ENCODE measurements at places on chromosomes 7 and 10. TPM values are rescaled to one million over a fixed set of nuclear protein-coding genes. Genes with fewer than 3 reads are reported as not detected.

Gene STEAP4
- not detected for polyA plus RNA-seq

Gene PAPOLB
- polyA plus RNA-seq = not detected

Gene FFAR4
- polyA plus RNA-seq = not detected

Gene PRSS58
- not detected for polyA plus RNA-seq

Gene C10orf67
- 0.31 TPM for polyA plus RNA-seq

Gene CUL2
- polyA plus RNA-seq = 23.6 TPM

Gene SLC13A1
- polyA plus RNA-seq = not detected

Gene NPTX2
- polyA plus RNA-seq = not detected

Gene A1CF
- not detected for polyA plus RNA-seq

Gene EIF5AL1
- polyA plus RNA-seq = 0.45 TPM

Gene BAMBI
- polyA plus RNA-seq = not detected

Gene ZNF107
- polyA plus RNA-seq = 8.1 TPM

Gene GPC2
- polyA plus RNA-seq = 0.16 TPM

Gene LBX1
- not detected for polyA plus RNA-seq

Gene SLC26A3
- polyA plus RNA-seq = not detected

Gene CALHM3
- not detected for polyA plus RNA-seq

Gene HTRA1
- not detected for polyA plus RNA-seq

Gene CALCR
- polyA plus RNA-seq = not detected

Gene OPALIN
- polyA plus RNA-seq = not detected

Gene LRRC18
- polyA plus RNA-seq = not detected

Gene GPR26
- not detected for polyA plus RNA-seq

Gene PNLIPRP3
- not detected for polyA plus RNA-seq

Gene PTN
- polyA plus RNA-seq = not detected

Gene UBE2D1
- 19.5 TPM for polyA plus RNA-seq

All from CD4-positive, CD25-positive, alpha-beta regulatory T cell (primary cell).